Activated CD8-positive, alpha-beta memory T cell treated with anti-CD3 and anti-CD28 coated beads for 48 hours (primary cell): ENCODE measurements at places on chromosomes 3 and 15.

GRCh38 chr3:45051685-45052084, 25.6 kb downstream of the CLEC3B start:
- no peak for DNase-seq

DNA sequence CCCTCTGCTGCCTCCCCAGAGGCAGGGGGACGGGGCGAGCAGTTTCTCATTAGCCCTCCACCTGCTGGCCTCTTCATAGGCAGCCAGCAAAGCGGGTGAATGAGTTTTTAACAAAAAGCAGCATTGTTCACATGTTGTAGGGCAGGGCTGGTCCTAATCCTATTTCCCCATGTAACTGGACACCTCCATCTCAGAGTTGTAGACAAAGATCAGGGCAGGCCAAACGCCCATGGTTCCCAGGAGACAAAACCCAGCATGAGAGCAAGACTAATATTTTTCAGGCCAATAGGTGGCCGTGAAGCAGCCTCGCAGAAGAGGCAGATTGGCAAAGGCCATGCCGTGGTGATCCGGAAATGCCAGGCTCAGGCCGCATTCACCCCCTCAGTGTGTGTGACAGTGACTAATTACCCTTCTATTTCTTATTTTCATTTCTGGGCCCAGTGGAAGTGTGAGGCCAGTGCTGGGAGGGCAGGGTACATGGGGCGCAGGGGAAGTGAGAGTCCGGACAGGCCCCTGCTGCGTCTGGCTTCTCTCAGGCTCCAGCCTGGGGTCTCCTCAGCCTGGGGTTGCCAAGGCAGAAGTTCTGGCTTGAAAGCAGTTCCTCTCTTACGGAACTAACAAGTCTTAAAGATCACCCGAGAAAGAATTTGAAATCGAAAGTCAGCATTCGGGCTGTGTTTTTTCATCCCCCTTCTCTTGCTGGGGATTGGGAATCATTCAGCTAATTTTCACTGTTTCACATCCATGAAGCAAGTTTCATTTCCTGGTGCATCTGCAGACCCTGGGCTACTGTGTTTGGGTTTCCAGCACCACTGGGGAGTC, 64.8 kb downstream of the BOC start:
- no peak for DNase-seq

DNA sequence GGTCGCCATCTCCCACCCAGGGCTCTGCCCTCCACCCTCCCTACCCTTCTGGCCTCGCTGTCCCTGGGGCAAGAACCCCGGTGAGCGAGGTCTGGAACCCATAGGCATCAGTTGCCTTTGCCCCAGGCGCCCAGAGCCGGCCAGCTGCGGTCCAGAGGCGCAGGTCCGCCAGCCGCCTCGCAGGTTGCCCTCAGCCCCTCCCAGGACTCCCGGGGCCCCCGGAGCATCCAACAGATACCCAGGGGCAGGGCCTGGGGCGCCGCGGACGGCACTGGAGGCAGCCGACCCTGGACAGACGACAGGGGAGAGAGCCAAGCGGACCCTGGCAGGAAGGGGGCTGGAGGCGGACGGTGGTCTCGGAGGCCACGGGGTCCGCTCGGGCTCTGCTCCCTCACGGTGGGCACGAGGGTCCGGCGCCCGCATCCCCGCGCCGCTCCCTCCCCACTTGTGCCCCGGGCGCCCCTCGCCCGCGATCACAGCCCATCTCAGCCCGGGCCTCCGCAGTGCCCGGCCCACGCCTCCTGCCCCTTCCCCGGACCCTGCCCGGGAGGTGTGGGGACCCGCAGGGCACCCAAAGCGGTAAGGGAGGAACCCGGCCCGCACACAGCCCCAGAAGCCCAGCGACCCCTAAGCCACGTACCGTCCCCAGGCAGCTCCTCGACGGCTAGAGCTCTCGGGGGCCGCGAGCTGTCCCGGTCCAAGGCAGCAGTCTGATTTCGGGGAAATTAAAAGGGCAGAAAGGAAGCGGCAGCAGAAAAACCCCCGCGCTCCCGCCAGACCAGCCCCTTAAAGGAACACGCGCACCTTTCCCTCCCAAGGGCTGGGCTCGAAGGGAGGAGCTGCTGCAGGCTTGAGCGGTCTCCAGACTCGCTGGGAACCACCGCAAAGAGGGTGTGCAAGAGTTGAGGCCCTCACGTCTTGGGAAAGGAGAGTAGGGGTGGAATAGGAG, at the start of gene HAPLN3:
Gene HAPLN3 (minus strand): TSS at position 726 of the 949 bp plus-strand sequence. CDS start 8,246 bp downstream, outside the sequence.
- DNase-seq = peak; percentile 40

GRCh38 chr15:52080706-52081392, 31.7 kb downstream of the BCL2L10 start:
- no peak for DNase-seq

- DNase-seq = no peak
Measured at GRCh38 chr3:138829097-138829496, 5.6 kb downstream of the PIK3CB start.

GRCh38 chr15:44427756-44428724, 611 bp downstream of the CTDSPL2 start:
- DNase-seq = no peak

DNA sequence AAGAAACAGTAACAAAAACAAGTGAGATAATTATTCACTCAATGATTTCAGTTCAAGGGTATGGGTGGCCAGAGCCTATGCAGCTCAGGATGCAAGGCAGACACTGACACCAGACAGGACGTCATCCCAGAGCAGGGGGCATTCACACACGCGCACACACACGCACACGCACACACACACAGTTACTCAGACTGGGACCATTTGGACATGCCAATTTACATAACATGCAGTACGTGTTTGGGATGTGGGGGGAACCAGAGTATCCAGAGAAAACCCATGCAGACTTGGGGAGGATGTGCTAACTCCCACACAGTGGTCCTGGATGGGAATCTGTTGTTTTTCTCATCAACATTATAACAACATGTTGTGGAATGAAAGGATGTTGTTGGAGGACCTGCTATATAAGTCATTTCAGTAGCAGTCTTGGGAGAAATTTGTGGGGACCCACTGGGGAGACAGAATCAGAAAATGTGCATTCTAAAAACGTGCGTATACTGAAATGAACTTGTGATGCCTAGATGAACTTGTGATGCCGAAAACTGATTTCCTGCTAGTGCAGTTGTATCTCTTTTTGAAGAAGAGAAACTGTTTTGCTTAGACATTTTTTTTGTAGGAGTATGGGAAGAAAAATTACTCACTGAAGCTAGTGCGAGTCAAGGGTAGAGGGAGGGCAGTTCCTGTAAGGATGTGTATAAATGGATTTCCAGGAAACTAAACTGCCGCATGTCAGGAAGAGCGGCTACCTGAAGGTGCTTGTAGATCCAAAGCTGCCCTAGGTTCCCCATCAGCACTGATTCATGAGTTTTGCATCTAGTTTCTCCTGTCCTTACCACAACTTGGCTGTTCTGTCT, 25.2 kb downstream of the CD200 start:
- no peak for DNase-seq

DNA sequence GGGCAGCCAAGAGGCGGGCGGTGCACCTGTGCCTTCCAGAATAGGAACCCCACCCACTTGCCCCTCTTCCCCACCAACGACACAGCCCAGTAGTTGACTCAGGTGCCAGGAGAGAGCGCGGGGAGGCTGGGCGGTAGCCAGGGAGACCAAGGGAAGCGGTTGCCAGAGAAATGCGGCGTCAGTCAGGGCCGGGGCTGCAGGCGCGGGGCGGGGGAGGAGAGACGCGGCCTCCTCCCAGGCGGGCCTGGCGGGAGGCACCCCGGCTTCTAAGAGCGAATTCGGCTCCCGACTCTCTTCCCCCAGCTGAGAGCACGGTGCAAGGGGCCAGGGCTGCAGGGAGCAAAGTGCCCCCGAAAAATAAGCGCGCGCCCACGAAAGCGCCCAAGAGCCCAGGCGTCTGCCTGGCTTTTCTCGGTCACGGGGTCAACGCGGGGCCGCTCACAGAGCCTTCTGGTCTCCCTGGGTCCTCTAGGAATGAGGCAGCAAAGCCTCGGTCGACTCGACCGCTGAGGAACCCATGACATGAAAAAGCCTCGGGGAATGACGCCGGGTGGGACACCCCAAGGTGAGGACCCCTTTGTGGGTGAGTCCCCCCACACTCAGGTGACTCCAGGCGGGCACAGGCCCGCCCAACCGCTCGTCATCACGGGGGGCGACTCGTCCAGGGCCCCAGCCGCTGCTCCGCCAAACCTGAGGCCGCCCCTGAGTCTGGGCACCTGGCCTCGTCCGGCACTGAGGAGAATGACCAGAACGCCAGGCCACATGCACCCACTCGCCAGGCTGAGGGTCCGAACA, 716 bp downstream of the CPEB1 start:
- DNase-seq = no peak
